ENCODE measurements at places on chromosomes 2 and 18.

DNA sequence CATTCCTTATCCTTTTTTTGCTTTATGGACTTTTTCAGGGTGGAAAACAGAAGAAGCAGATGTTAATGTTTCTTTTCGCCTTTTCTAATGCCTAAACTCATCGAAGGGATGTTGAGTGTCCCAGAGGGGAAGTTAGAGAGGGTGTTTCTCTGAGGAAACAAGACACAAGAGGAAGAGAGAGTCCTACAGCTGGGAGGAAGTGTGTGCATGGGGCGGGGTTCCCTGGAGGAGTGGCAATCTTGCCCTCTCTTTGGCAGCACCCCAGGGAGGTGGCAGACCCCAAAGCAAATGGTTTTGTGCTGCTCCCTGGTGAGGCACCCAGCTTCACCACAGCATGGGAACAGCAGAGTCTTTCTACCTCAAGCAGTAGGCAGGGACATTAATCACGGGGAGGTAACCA is 377.6 kb downstream of the RND3 start:
- DNase-seq = no peak

- DNase-seq = no peak
Measured at GRCh38 chr2:126535408-126535807, 120.5 kb upstream of the GYPC start.

- DNase-seq = no peak
Measured at GRCh38 chr18:293536-293935, 25.7 kb upstream of the THOC1 start.

GRCh38 chr2:2689306-2689705 is 358.2 kb upstream of the MYT1L start:
- no peak for DNase-seq

- DNase-seq = no peak
Measured at GRCh38 chr2:219521066-219521880, 7.0 kb downstream of the ASIC4 start.

GRCh38 chr18:32888306-32888705 is 115.5 kb upstream of the KLHL14 start:
- no peak for DNase-seq

GRCh38 chr2:186848873-186849578 is at the start of gene ZSWIM2:
Gene ZSWIM2, minus strand, starts transcription at chr2:186849170. Its CDS starts 40 bp downstream, at chr2:186849130.
- no peak for DNase-seq

- no peak for DNase-seq
Measured at GRCh38 chr2:96109931-96110511, 6.3 kb downstream of the ADRA2B start.

DNA sequence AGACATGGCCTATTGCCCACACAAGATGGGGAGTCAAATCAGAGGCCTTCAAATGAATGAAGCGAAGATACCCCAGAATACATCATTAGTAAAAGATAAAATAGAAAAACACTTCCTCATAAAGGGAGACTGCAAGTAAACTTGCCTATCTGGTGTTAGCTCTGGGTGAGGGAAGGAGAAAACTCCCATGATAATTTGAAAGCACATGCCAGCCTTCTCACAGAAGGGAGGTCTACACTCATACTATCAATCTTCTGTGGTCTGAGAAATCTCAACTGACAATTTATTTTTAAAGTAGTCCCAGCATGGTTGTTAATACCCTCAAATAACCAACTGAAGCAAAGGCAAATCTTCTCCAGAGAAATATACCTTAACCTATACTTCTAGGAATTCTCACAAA is 75.4 kb downstream of the EXOC6B start:
- DNase-seq = no peak

GRCh38 chr2:24214880-24215279 is 40.0 kb downstream of the FAM228A start:
- DNase-seq = no peak

- no peak for DNase-seq
Measured at GRCh38 chr2:3283206-3283605, 94.4 kb downstream of the EIPR1 start.

DNA sequence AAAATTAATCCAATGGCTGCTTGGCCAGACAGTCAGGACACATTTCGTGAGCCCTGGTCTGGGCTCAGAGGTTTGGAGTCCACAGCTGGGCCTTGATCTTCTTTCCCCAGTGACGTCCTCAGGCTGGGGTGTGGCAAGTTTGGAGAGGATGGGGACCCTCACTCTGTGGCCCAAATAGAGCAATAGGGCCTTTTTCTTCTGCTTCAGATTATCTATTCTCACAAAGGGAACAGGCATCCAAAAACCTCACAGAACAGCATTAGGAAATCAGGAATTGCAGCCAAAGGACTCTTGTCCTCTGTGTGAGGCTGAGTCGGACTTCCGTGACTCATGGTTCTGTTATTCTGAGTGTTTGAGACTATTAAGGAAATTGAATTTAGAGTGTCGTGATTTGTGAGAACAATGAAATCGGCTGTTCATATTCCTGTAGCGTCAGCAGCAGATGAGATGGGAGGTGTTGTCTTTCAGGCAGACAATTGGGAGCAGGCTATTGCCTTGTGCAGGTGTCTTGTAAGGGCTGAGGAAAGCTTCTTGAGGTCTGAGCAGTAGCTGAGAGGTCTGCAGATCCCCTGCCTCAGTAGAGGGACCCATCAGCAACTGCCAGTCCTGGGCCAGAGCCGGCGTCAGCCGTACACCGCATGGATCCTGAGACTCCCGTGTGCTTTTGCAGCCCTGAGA is 113.8 kb downstream of the SH3RF3 start:
- no peak for DNase-seq

DNA sequence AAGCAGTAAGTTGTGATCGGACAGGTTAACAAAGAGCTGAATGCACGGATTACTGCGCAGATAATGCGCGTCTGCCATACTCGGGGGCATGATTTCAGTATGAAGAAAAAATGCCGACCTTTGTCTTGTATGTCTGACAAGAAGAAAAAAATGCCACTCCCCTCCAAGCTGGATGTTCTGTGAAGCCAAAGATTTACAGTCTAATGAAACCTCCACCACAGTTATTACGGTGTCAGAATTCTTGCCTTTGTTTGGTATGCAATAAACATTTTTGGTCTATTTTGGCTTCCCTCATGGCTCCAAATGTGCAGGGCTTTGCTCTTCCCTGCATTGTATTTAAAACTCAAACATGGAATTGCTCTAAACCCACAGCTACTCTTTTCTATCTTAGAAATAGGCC is 72.2 kb upstream of the THUMPD2 start:
- no peak for DNase-seq

- peak; percentile 44 for DNase-seq
Measured at GRCh38 chr18:59272891-59273758, at the start of gene RAX. Gene RAX, minus strand, starts transcription at chr18:59273454. Its CDS starts 248 bp downstream, at chr18:59273206.

- DNase-seq = no peak
Measured at GRCh38 chr2:85409845-85410583, at the start of gene CAPG. Gene CAPG, minus strand, starts transcription at chr2:85410366. Its CDS starts 8,221 bp downstream, at chr2:85402145.

DNA sequence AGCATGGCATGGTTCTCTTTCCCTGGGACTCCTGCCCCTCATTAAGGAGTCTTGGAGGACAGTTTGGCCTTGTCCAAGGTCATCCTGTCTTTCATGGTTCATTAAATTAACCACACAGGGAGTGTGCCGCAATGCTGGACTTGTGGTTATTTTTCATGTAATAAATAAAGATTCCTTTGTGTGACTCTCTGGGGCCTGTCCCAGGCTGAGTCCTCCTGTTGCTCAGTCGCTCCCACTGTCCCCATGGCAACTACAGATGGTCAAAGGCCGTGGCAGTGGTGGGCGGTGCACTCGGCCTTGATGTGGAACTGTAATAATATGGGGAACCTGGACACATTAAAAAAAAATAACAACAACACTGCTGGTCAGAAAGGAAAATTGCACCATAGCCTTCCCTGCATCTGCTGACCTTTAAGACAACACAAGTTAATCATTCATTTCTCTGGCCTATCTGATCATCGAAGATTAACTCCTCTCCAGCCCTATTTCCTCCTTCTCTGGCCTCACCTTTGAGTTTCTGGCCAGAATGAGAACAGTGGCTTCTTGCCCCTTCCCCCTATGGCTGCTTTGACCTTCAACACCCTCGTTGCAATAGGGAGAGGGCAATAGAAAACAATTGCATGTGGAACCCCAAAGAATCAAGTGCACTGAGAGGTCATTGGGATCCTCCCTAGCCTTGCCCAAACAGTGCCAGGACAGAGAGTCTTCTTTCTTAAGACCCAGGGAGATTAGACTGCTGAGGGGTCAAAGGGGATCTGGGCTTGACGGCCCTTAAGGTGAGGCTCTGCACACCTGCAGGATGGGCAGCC is 44.7 kb downstream of the PSD4 start:
- DNase-seq = no peak

- DNase-seq = no peak
Measured at GRCh38 chr18:40013001-40013609, 1941.9 kb upstream of the PIK3C3 start.

GRCh38 chr2:136022396-136023146 is 37.1 kb upstream of the DARS1 start:
- DNase-seq = no peak

DNA sequence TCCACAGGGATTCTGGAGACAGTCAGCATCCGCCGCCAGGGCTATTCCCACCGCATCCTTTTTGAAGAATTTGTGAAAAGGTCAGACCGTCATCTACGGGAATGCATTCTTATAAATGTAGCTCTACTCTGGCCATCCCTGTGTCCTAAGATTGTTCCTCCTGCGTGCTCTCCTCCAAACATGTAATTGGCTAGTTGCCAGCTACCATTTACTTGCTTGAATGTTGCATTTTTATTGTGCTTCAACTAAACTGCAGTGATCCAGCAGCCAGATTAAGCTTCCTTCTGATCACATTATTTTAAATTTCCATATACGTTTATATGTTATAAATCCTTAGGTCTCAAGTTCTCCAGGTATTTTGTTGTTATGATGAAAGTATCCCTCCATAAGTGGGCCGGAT is 248.5 kb upstream of the SP5 start:
- DNase-seq = no peak

GRCh38 chr2:144580521-144581161 is 60.7 kb upstream of the ZEB2 start:
- DNase-seq = no peak

- no peak for DNase-seq
Measured at GRCh38 chr2:221961561-221961960, 337.2 kb downstream of the PAX3 start.

- no peak for DNase-seq
Measured at GRCh38 chr2:144477957-144478311, 42.0 kb downstream of the ZEB2 start.

DNA sequence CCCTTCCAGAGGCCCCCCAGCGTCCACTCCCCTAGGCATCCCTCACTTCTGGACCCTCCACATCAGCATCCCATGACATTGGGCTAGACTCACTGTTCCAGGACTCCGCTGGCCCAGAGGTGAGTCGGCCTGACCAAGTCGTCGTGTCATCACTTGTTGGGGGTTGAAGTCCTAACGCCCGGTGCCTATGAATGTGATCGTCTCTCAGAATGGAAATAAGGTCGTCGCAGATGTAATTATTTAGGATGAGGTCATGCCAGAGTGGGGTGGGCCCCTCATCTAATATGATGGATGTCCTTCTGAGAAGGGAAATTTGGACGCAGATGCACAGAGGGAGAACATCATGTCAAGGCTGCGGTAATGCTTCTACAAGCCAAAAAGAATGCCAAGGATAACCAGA is 142.7 kb downstream of the AGAP1 start:
- no peak for DNase-seq
